ENCODE measurements at places on chromosomes 1 and 21.

DNA sequence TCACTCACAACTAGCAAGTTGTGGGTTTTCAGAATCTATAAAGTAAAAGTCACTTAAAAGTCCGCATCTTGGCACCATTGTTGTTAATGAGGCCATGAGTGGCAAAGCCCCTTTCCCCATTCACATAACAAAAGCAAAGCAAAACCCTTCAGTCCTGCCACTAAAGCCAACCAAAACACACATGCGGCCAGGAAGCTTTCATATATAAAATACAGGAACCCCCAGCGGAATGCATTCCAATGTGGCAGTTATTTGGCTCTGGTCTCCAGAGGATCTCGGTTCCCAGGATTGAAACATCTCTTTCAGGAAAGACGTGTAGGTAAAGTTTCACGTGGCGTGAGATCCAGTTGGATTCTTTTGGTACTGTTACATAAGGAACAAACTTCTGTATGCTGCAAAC is 2.5 kb upstream of the LBR start:
- no peak for DNase-seq

DNA sequence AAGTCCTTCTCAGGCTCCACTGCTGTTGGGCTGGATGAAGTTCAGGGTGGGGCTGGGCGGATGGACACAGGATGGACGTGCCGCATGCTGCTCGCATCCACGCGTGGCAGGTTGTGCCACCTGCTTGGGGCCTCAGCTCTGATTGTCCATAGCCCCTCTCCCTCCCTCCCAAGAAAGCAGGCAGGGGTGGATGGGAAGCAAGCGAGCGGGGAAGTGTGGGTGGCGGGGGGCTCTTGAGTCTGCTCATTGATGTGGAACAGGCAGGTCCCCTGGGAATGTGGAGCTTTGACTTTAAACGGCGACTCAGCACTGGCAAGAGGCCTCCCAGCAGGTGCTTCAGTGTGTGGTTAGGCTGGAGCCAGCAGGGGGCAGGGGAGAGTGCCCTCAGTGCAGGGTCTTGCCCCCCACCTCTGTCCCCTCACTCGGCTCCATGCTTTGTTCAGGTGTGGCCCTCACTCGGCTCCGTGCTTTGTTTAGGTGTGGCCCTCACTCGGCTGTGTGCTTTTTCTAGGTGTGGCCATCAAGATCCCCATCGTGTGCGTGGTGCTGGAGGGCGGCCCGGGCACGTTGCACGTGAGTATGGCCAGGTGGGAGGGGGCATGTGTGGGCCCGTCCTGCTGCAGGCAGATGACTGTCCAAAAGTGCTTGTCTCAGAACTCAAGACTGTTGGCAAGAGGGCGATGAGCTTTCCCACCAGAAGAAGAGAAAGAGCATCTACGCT is 23.9 kb downstream of the TRPM2 start:
- no peak for DNase-seq

DNA sequence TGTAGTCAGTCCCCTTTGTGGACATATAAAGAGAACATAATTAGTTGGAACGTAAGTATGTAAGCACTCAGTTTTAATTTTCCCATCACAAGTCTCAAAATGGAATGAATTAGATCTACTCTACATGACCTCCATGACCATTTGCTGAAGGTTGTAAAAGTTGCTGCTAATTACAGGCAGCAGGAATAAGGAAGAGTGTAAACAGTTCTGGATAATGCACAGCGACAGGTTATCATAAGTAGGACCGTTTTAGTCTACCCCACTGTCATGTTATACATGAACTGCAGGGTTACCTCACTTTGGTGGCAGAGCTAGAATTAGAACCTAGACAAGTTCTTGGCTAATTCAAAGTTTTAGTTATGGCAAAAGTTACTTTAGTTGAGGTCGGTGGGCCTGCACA is 21.7 kb downstream of the YTHDF2 start:
- no peak for DNase-seq

DNA sequence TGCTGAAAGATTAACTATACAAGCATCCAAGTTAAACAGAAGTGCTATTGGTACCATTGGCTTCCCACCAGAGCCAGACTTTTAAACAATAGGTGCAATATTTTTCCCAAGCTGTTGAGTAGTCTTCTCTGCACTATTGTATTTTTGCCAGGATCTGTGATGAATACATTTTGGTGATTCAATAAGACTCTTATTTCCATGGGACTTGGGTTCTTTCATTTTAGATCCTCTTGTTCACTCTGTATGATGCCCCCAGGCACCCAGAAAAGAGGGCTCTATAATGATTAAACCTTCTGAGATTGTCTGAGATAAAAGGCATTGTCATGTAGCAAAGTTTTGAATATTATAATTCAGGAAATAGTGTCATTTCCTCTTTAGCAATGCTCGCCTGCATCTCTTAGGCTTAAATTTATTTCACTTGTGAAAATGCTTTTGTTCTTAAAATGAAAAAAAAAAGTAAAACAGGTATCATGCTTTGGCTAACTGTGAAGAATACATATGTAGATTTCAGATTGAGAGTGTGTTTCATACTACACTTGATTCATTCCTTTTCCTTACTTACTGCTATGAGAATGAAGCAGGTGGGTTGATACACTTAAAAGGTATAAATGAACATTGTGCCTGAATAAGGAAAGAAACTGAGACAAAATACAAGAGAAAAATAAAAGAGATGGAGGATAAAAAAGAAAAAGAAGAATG is 275.0 kb downstream of the HMCN1 start:
- DNase-seq, result no peak
